ENCODE measurements at places on chromosomes 1 and 21.
A peak's percentile ranks its signal among the peaks of the same experiment; 100 is the strongest.

DNA sequence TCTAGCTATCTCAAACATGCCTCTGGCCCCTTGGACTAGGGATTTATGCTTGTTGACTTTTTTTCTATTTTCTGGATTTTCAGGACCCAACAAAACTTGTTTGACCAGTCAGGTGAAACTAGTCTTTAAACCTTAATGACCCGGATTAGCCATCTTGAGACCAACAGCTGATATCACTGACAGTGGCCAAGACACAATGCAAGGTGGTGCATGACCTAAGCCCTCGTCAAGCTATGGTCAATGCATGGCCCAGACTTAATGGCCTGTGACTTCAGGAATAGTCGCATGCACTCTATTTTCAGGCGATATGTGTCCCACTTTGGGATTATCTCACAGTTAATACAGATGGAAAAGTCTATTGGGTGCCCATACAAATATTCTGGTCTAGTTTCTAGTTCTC is 190.4 kb downstream of the ZBTB18 start:
- DNase-seq: no peak

- DNase-seq: no peak
Measured at GRCh38 chr1:185360714-185361113, 43.7 kb upstream of the IVNS1ABP start.

- no peak for DNase-seq
Measured at GRCh38 chr1:198064181-198064580, 92.6 kb upstream of the NEK7 start.

GRCh38 chr1:89719502-89720306 is 86.8 kb downstream of the LRRC8C start:
- no peak for DNase-seq

DNA sequence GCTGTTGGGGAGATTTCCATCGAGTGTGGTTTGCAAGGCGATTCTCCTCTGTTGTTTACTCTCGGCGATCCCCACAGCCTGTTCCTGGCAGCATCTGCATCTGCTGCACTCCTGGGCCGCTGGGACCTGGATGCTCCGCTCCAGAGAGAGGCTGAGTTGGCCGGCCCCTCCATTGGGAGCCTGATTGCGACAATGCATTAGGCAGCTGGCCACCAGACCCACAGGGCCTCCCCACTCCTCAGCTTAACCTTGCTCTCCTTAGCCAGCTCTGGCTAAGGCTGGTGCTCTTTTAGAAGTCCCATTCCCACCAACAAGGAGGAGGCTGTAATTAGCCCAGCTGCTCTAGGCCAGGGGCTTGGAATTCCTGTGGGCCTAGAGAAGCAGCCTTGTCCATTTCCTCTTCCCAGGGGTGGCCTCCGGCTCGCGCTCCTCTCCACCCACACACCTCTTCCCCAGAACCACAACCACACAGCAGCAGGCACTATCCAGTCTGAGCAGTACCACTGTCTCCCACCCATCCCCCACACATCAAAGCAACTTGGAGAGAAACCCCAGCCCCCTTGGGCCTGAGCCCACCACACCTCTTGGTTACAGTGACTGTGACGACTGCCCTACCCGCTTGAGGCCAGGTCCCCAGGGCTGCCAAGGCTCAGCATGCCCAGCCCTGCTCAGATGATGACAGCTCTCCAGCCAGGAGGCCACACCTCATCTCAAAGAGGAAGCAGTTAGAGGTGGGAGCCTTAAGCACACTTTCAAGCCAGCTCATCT is 193.8 kb upstream of the EDN2 start:
- DNase-seq: no peak

- no peak for DNase-seq
Measured at GRCh38 chr1:48793863-48794262, 17.2 kb upstream of the BEND5 start.

DNA sequence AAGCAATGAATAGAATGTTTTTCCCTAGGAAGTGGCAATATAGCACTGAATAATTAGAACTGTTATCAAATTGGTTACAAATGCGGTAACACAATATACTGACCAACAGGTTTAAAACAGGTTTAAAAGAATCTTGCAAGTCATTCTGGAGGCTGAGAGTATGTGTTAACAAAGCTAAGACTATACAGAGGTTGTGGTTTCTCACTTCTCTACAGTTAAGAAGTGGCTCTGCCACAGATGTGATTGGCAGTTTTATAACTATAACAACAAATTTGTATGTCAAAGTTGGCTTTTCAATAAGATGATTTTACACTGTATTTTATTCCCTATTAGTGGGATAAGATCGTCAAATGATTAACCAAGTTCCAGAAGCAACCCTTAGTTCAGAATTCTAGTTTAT is 7.1 kb downstream of the ANGEL2 start:
- DNase-seq: no peak

- no peak for DNase-seq
Measured at GRCh38 chr1:28112388-28113241, 24.2 kb upstream of the EYA3 start.

DNA sequence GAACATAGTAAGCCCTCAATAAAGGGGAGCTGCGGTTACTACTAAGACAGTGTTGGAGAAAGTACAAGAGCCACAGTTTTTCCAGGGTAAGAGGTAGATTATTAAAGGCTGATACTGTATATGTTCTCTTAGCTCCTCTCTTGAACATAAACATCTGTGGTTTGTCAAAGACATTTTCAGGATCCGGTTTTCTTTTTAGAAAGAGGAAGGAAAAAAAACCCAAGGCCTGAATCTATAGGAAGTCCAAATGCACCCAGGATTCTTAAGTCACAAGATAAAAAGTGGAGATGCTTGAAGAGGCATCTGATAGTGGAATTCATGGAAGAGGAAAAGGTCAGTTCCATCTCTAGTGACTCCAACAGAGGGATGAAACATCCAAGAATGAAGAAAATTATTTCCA is 24.6 kb upstream of the SLC45A3 start:
- DNase-seq: no peak

GRCh38 chr1:165828669-165829329 is 1.4 kb downstream of the UCK2 start:
- peak; percentile 86 for DNase-seq

Data from NCI-H774 (cell line).